Stimulated activated CD8-positive, alpha-beta memory T cell treated with anti-CD3 and anti-CD28 coated beads, Interleukin-12 subunit alpha, Interleukin-12 subunit beta, amount 100 ng/mL, for 1 hour (primary cell): ENCODE measurements at places on chromosomes 5 and 9.

DNA sequence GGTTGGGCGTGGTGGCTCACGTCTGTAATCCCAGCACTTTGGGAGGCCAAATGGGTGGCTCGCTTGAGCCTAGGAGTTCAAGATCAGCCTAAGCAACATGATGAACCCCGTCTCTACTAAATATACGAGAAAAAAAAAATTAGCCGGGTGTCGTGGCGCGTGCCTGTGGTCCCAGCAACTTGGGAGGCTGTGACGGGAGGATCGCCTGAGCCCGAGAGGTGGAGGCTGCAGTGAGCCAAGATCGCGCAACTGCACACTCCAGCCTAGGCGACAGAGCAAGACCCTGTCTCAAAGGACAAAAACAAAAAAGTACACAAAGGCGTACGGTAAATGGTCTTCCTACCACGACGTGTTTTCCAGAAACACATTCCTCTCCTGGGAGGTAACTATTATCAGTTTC is 538 bp upstream of the BDP1 start:
- no peak for DNase-seq

DNA sequence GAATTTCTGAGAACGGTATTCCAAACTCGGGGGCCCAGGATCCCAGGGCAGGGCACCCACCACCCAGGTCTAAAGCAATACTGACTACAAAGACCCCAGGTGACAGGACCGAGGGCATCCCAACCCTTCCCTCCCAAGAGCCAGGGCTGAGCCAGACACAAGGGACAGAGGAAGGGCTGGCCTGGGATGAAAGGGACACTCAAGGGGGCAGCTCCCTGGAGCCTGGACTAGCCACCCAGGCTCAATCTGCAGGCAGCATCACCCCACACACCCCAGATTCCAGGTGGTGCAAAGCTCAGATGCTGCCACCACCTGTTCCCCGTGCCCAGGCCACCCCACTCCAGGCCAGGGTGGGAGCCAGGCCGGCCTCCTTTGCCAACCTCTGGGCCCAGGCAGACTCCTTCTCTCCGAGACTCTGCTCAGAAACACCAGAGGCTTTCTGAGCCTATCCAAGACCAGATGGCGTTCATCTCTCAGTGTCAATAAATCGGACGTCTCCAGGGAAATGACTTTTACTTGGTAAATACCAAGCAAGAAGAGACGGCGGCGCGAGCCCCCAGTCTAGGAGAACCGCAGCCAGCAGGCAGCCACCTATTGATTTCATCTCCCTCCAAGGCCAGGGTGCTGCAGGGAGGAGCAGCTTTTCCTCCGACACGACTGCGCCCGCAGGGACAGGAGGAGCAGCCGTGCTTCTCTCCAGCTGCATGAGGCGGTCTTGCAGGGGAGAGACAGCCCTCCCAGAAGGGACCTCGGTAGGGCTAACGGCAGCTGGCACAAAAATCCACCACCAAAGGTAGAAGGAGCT is 94.1 kb upstream of the ADAMTS2 start:
- no peak for DNase-seq

DNA sequence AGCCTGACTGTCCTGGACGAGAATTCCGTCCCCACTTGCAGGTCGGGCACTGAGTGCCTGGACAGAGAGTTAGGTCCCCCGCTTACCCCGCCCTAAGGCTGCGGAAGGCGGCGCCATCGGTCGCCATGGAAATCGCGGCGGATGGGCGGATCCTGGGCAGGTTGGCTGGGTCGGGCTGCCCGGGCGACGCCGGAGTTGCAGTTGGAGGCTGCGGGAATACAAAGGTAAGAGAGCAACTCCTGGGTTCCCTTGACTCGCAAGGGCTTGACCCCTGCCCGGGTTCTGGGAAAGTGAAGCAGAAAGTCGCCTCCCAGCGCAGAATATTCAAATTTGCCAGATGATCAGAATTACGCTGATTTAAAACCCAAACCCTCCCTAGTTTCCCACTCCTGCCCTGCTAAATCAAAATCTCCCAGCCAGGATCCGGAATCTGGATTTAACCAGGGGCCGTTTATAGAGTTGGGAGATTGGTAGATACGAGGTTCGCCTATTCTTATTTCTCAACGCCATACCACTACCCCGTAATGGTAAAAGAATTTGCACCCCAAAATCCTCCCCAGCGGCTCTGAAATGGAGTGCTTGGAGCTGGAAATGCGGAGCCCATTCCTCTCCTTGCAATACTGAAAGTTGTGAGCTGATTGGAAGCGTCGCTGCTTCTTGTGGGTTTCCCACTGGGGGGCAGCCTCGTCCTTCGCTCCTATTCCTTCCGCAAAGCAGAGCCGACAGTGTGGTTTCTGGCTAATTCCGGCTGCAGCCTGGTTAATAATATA is 156.4 kb upstream of the RASEF start:
- DNase-seq: no peak

- DNase-seq: no peak
These were observed 708 bp downstream of the SPOUT1 start for GRCh38 chr9:128828719-128829452.

DNA sequence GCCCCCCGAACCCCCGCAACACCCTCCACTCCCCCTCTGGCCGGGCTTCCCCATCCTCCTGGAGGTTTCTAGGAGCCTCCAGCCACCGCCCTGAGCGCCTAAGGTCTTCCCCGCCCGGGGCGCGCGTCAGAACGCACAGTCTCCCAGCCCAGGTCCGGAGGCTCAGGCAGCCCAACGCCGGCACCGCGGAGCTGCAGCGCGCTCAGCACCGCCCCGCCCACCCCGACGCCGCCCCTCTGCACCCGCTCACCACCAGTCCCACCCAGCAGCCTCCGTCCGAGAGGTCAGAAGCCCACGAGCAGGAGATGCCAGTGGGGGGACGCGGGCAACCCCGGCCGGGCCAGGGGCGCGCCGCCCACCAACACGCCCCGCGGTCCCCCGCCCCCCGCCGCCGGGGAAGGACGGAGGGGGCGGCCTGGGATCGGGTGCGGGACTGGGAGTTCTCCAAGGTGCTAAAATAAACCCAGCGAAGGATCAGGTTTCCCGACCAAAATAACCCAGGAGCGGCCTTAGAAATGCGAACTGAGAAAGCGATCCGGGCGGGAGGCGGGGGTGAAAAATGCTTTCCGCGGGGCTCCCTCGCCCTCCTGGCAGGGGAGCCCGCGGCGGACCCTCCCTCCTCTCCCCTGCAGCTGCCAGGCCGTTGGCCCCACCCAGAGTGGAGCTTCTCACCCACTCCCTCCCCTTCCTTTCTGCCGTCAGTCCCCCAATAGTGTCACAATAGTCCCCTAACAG is 6.5 kb upstream of the FAM78A start:
- no peak for DNase-seq
